ENCODE measurements at places on chromosomes 6 and 20. TPM values are rescaled to one million over a fixed set of nuclear protein-coding genes. Genes with fewer than 3 reads are reported as not detected.

DNA sequence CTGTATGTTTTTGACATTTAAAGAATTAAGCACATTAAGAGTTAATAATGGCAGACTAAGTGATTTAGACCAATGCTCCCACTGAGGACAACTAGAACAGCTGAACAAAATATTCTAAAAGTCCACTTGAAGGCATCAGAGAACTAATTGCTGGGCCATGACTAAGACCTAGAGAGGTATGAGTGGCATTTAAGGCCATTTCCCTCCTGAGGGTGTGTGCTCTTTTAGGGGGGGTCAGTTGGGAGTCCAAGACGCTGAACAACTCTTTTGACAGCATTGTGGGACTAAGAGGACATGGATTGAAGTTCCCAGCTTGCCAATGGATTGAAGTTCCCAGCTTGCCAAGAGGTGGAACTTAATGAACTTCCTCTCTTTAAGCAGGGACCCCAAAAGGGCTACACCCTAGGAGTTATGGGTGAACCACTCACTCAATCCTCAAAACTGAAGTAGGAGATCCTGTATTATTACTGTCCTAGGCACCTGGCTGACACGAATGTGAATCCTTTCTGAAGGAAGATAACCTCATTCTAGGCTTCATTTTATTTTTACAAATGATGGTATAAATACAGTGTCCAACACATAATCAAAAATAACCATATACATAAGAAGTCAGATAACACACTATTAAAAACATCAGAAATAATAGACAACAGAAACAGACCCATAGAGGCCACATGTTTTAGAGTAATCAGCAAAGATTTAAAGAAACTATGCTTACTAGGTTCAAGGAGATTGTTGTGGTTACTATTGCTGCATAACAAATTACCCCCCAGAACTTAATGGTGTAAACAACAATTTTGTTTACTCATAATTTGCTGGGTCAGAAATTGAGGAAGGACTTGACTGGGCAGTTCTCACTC, 175.1 kb downstream of the VEGFA start:
- no peaks in the 10 kb centered on the region for H3K36me3 ChIP-seq
- no peaks in the 10 kb centered on the region for H3K27me3 ChIP-seq
- H3K4me1 ChIP-seq: no peaks in the 10 kb centered on the region

- peaks cover 53% of the 10 kb centered on the region for H3K4me1 ChIP-seq
- H3K4me3 ChIP-seq: no peak overlapping the region
- H3K36me3 ChIP-seq: peaks cover 9% of the 10 kb centered on the region
- no peaks in the 10 kb centered on the region for H3K27me3 ChIP-seq
- no peak for DNase-seq
- no peak overlapping the region for H3K27ac ChIP-seq
Measured at GRCh38 chr20:25054096-25054820, 3.7 kb downstream of the ACSS1 start.

DNA sequence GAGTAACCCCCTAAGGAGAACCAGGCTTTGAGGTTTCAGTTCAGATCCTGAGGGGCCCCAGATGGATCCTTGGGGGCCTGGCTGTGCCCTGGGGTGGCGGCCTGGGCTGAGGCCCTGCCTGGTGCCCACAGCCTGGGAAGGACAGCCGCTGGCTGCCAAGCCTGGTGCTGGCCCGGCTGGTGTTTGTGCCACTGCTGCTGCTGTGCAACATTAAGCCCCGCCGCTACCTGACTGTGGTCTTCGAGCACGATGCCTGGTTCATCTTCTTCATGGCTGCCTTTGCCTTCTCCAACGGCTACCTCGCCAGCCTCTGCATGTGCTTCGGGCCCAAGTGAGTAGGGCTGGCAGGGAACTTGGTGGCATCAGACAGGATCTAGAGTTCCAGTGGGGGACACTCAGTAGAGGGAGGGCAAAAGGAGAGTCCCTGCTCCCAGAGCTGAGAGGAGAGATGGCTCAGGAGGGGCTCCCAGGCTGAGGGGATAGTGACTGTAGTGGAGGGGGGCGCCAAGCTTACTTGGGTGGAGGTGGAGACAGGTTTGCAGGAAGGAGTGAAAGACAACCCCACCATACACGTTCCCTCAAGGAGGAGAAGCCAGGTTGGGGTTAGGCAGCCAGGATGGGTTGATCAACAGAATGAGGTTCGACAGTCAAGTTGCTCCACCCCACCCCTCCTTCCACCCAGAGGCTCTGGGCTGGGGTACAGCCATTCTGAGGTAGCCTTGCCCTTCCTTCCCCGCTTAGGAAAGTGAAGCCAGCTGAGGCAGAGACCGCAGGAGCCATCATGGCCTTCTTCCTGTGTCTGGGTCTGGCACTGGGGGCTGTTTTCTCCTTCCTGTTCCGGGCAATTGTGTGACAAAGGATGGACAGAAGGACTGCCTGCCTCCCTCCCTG, 9.5 kb downstream of the SLC29A1 start:
- no peak overlapping the region for H3K27ac ChIP-seq
- no peaks in the 10 kb centered on the region for H3K27me3 ChIP-seq
- no peak overlapping the region for H3K4me3 ChIP-seq

GRCh38 chr6:154805288-154805911, 72.2 kb downstream of the SCAF8 start:
- no peak for DNase-seq
- H3K36me3 ChIP-seq: peaks cover 45% of the 10 kb centered on the region
- no peaks in the 10 kb centered on the region for H3K27me3 ChIP-seq
- H3K4me1 ChIP-seq: no peaks in the 10 kb centered on the region
- H3K4me3 ChIP-seq: no peak overlapping the region

The VGLL2 gene
- total RNA-seq: not detected

The WFDC13 gene
- total RNA-seq: not detected

The AKAP12 gene
- 1.1 TPM for total RNA-seq

The CDH26 gene
- 0.91 TPM for total RNA-seq

All from CD8-positive, alpha-beta memory T cell (primary cell).